ENCODE measurements at places on chromosomes 7 and 10. TPM values are rescaled to one million over a fixed set of nuclear protein-coding genes. Genes with fewer than 3 reads are reported as not detected.

- DNase-seq: no peak
Measured at GRCh38 chr7:81473236-81473635, 296.6 kb downstream of the HGF start.

DNA sequence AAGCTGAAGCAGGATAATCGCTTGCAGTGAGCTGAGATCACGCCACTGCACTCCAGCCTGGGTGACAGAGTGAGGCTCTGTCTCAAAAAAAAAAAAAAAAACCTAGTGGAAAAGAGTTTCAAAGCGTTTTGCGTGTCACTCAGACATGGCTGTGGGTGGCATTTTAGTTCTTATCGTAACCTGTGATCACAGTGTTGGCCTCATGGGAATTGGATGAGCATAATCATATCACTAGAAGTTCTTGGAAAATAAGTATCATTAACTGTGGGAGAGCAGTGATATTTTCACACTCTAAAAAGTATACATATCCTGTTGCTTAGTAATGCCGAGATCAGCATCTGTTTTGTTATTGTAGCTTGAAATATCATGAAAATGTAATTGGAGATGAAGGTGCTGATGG, 92.6 kb downstream of the CREM start:
- no peak for DNase-seq

DNA sequence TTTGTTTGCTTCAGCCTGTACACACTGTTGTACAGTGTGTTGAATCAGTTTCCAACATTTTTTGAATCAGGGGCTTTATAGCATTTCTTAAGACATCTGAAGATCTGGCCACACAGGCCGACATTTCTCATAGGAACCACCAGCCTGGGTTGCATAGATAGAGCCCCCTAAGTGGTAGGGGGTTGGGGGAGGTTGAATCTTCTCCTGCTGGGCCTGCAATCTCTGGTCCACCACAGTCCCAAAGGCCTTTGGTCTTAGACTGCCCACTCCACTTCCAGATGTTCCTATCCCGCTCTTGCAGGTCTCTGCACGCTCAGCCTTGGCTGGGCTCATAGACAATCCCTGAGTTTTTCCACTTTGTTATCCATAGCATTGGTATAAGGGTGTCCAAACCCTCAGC, 75.4 kb upstream of the HABP2 start:
- DNase-seq: no peak

DNA sequence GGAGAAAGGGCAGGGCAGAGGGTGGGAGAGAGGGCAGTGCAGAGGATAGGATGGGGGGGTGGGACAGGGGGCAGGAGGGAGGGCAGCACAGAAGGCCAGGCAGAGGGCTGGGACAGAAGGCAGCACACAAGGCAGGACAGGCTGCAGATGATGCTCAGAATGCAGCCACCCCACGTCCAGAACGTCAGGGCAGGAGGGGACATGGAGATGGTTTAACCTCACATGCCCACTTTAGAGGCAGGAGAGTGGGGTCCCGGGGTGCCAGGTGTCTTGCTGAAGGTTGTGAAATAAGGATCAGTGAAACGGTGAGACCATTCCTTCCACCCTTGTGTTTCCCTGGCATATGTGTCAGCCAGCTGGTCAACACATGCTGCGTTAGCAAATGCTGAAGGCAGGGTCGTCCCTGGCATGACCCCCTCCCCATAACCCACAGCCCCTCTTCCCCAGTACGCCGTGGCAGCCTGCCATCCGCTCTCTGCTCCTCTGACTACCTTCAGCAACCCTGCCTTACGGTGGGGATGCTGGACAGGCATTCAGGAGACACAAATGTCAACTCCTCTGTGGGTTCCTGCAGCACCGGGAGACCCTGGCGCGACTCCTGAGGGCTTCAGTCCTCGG, 592.1 kb downstream of the DNAJB6 start:
- no peak for DNase-seq

DNA sequence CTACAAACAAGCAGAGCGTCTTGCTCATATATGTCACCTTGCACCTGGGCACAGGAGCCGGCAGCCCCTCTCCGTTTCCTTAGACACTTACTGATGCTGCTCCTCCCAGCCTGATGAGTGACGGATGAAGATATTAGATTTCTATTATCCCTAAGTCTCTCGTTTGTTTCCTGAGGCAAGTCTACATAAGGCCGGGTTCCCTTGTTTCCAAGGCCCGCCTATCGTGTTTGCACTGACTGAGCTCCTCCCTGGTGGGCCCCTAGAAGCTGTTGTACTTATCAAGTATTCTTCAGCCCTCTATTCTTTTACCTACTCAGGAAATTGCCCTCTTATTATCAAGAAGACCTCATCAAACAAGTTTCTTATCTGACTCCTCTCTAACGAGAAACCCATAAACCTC, 18.5 kb downstream of the SH3PXD2A start:
- no peak for DNase-seq

DNA sequence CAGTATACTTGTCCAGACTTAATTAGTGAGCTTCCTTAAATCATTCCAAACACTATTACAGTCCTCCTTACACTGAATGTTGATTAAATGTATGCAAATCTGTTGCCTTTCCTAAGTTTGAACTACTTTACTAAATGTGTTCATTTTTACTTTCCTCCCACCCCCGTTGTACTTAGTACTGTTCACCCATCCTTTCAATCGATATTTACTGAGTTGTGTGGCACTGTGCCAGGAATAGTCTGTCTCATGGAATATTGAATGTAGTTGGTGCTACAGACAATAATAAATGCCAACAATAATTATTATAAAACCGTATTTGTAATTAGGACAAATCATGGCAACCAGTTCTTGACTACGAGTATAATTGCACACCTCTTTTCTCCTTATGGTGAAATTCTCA, 335.7 kb downstream of the GPR37 start:
- no peak for DNase-seq

DNA sequence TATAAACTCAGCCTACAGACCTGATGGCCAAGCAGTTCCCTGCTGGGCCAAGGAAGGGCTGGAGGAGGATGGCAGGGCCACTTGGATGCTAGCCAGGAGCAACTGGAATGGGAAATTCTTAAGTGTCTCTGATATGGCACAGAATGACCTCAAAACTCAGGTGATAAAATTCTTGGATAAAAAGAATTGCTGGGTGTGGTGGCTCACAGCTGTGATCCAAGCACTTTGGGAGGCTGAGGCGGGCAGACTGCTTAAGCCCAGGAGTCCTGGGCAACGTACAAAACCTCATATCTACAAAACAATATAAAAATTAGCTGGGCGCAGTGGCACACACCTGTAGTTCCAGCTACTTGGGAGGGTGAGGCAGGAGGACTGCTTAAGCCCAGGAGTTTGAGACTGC, 14.0 kb upstream of the PKD1L1 start:
- DNase-seq: no peak

- no peak for DNase-seq
Measured at GRCh38 chr10:52586710-52587109, 185.9 kb downstream of the MBL2 start.

DNA sequence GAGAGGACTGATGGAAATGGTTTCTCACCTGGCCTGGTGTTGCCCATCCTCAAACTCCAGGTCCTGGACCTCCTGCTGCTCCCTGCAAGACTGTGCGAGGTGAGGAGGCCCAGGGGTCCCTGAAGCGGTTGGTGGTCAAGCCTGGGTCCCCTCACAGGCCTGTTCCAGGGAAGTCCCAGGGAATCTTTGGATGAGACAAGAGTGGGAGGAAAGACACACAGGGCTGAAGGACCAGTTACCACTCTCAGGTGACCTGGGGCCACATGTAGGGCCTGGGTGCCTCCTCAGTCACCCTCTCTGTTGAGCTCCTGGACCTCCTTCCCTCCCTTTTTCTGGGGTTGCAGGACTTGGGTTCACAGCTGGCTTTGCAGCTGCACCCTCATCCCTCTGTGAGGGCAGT, 42.6 kb upstream of the CXCL12 start:
- no peak for DNase-seq

- DNase-seq: no peak
Measured at GRCh38 chr7:2175514-2175913, 57.2 kb downstream of the MAD1L1 start.

- DNase-seq: no peak
Measured at GRCh38 chr10:61798713-61799112, 102.8 kb upstream of the ARID5B start.

DNA sequence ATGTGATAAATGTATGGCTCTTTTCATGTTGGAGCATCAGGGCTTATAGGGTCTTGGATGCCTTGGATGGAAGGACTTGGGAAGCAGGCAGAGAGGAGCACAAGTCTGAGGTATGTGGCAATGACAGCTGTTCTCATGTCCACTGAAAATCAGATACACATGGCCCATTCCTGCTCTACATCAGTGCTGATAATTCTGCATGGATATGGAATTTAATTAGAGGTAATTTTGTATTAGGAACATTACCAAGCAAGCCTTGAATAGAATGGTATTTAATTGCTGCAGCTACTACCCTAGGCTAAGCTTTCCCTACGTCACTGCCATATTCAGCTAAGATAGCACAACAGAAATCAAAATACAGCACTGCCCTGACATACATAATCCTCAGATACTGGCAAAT, 299.6 kb downstream of the LHFPL3 start:
- no peak for DNase-seq

- no peak for DNase-seq
Measured at GRCh38 chr10:2048337-2048973, 311.1 kb upstream of the ADARB2 start.

DNA sequence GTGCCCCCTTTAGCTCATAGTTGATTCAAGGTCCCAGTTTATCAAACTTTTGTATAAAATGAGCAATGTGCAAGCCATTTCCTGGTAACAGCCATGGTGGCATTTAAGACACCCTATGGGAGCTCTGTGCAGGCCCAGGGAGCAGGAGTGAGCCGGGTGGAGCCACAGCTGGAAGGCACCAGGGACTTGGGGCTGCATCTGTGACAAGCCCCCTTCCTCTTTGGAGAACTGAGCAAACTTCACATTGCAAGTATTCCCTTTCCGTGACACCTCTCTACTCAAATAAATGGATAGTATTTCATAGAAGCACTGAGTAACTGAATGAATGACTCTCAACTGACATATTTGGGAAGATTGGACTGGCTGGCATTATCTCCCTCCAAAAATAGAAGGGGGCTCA, 558.7 kb upstream of the FOXK1 start:
- no peak for DNase-seq

DNA sequence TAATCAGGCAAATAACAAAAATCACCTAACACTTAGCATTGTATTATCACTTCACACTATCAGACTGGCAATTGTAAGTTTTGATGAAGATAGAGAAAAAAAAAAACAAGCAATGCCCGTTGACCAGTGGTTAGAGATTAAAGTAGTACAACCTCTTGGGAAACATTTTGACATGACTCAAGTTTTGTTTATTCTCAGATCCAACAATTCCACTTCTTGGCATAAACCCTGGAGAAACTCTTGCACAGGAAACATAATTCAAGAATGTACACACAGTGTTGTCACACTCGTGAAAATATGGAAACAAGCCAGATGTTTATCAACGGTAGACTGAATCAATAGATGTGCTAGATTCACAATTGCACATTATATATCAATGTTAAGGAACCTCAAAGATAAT, 37.2 kb downstream of the FRMD4A start:
- no peak for DNase-seq

DNA sequence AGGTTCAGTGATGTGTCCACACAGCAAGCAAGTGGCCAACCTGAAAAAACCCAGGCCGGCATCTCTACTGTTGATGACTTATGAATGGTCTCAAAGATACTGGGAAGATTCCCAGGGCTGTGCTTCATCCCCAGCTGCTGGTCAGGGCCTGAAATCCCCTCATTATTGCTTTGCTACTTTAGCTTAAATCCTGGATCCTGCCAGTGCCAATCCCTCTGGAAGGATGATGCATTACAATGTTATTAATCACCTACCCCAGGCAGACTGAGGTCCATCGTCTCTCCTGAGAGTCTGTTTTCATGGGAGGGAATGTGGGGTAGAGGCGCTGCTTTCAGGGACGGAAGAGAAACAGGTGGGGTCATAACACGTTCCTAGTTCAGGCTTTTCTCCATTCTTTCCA, 371.6 kb downstream of the RPS24 start:
- DNase-seq: no peak

GRCh38 chr7:107958764-107959526, 44.0 kb downstream of the LAMB1 start:
- DNase-seq: no peak

GRCh38 chr10:25125201-25125611, 49.6 kb upstream of the GPR158 start:
- DNase-seq: peak; percentile 72

DNA sequence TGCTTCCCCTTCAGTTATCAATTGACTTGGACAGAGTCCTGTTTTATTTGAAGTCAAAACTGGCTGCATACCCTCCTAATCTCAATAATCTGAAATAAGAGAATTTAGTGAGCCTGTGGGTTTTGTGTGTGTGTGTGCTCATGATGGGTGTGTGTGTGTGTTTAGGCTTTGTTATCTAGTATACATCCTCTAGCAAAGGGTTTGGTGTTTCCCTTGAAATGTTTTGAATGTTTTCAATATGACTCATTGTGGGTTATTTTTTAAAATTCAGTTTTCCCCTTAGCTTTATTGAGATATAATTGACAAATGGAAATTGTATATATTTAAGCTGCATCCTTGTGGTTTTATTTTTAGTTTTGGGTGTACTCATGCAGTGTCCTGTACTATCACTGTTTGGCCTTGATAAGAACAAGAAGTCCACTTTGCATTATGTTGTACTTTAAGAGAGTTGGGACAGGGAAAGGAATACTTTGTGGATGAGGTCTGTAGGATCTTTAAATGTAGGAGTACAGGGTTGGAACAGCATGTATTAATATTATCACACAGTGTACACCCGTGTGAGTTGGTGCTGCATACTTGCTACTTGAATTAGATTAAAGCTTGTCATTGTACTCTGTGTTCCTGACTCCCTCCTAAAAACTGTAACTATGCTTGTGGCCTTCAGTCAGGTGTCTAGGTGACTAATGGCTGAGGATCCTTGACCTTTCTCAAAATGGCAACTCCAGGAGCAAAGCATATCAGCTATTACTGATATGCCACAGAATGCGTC, 58.3 kb downstream of the VCL start:
- DNase-seq: no peak

DNA sequence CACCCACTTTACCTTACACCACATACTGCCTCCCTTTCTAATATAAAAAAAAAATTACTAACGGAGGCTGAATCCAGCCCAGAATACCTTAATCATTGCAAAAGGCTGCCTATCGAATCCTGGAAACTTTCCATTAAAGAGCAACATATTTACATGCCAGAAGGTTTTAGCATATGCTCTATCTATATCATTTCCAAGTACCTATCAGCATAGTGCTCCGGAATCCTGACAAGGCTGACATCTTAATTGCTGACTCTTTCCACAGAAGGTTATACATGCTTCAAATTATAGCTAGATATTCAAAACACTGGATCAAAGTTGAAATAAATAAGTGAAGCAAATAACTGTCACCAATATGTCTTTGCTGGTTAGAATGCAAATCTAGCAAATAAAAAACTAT, 170.9 kb upstream of the CDK1 start:
- DNase-seq: peak; percentile 45

- no peak for DNase-seq
Measured at GRCh38 chr10:35545878-35546590, 59.1 kb upstream of the GJD4 start.

The DEPP1 gene
- 0.14 TPM for total RNA-seq

The CH25H gene
- total RNA-seq: not detected

The MMP21 gene
- not detected for total RNA-seq

The FAM13C gene
- not detected for total RNA-seq

The EXOC6 gene
- total RNA-seq: 10.6 TPM

The GLUD1 gene
- total RNA-seq: 208 TPM

The CRYGN gene
- not detected for total RNA-seq

The CD36 gene
- total RNA-seq: not detected

The PYROXD2 gene
- total RNA-seq: not detected

Data from G401 (cell line).